ENCODE measurements at places on chromosomes 12 and 14.

GRCh38 chr14:68866991-68867533, 74.2 kb upstream of the ZFP36L1 start:
- H3K4me3 ChIP-seq: no peak overlapping the region
- H3K4me1 ChIP-seq: no peaks in the 10 kb centered on the region
- DNase-seq: no peak
- no peaks in the 10 kb centered on the region for H3K27me3 ChIP-seq

GRCh38 chr14:40271480-40271879, 839.2 kb upstream of the FBXO33 start:
- no peaks in the 10 kb centered on the region for H3K27me3 ChIP-seq
- H3K36me3 ChIP-seq: no peaks in the 10 kb centered on the region
- H3K27ac ChIP-seq: no peak overlapping the region

- H3K36me3 ChIP-seq: no peaks in the 10 kb centered on the region
- no peaks in the 10 kb centered on the region for H3K27me3 ChIP-seq
- no peaks in the 10 kb centered on the region for H3K4me1 ChIP-seq
- no peak overlapping the region for H3K4me3 ChIP-seq
- no peak for DNase-seq
Observed at GRCh38 chr12:41661141-41661765, 473.1 kb downstream of the PDZRN4 start.

GRCh38 chr14:71165121-71166031, 258.1 kb downstream of the PCNX1 start:
- peaks cover 3% of the 10 kb centered on the region for H3K36me3 ChIP-seq
- H3K27ac ChIP-seq: no peak overlapping the region
- no peak for DNase-seq

DNA sequence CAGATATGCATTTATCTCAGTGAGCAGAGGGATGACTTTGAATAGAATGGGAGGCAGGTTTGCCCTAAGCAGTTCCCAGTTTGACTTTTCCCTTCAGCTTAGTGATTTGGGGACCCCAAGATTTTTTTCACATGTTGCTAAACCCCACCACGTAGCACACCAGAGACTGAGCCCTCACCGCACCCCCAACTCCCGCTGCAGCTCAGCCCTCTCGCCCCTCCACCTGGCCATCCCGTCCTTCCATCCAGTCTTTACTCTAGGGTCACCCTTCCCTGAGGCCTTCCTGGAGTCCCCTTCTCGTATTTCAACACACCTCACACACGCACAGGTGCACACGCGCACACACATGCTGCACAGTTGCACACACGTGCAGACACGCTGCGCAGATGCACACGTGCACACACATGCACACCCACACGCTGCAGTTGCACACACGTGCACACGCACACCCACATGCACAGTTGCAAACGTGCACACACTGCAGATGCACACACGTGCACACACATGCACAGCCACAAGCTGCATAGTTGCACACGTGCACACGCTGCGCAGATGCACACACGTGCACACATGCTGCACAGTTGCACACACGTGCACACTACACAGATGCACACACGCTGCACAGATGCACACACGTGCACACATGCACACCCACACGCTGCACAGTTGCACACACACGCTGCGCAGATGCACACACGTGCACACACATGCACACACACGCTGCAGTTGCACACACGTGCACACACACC, 30.0 kb downstream of the HSP90AA1 start:
- H3K27ac ChIP-seq: no peak overlapping the region
- H3K27me3 ChIP-seq: no peaks in the 10 kb centered on the region

DNA sequence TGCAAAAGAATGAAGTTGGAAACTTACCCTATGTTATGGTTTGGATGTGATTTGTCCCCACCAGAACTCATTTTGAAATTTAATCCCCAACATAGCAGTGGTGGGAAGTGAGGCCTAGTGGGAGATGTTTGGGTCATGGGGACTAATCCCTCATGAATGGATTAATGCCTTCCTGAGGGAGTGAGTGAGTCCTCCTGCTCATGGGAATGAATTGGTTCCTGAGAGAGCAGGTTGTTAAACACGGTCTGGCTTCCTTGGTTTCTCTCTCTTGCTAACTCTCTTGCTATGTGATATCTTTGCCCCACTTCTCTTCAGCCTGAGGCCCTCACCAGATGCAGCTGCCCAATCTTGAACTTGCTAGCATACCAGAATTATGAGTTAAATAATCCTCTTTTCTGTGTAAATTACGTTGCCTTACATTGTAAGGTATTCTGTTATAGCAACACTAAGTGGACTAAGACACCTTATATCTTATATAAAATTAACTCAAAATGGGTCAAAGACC, 22.2 kb upstream of the CCDC91 start:
- no peak for DNase-seq
- peaks cover 2% of the 10 kb centered on the region for H3K36me3 ChIP-seq
- H3K27ac ChIP-seq: no peak overlapping the region
- no peaks in the 10 kb centered on the region for H3K4me1 ChIP-seq
- H3K27me3 ChIP-seq: no peaks in the 10 kb centered on the region
- H3K4me3 ChIP-seq: no peak overlapping the region

DNA sequence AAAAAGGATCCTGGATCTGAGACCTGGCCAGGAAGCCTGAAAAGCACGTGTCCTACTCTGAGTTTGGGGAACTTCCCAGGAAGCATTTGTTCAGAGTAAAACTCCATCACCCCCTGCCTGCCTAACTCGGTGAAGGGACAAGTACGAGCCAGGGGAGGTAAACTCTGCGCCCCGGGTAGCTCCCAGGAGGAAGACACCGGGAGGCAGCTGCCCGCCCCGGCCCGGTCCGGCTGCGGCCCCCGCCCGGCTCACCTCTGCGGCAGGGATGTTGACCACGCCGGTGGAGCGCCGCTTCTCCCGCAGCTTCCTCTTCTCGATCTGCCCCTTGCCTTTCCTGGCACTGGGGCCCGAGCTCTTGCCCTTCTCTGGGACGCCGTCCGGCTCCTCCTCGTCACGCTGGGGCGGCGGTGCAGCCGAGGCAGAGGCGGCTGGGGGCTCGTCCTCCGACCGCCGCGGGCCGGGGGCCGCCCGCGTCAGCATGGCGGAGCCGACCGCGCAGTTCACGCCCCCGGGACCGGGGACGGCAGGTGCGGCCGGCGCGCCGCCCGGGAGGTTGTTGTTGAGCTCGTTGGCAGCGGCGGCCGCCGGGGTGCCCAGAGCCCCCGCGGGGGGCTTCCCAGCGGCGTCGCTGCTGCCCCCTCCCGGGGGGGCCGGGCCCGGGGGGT, 1.2 kb downstream of the PAWR start:
- H3K27me3 ChIP-seq: peaks cover 55% of the 10 kb centered on the region
- H3K36me3 ChIP-seq: peaks cover under 1% of the 10 kb centered on the region
- H3K27ac ChIP-seq: no peak overlapping the region

- H3K36me3 ChIP-seq: no peaks in the 10 kb centered on the region
- H3K27me3 ChIP-seq: peaks cover 23% of the 10 kb centered on the region
- DNase-seq: no peak
- no peak overlapping the region for H3K4me3 ChIP-seq
- no peak overlapping the region for H3K27ac ChIP-seq
Observed at GRCh38 chr12:128245905-128246304, 21.1 kb upstream of the TMEM132C start.

DNA sequence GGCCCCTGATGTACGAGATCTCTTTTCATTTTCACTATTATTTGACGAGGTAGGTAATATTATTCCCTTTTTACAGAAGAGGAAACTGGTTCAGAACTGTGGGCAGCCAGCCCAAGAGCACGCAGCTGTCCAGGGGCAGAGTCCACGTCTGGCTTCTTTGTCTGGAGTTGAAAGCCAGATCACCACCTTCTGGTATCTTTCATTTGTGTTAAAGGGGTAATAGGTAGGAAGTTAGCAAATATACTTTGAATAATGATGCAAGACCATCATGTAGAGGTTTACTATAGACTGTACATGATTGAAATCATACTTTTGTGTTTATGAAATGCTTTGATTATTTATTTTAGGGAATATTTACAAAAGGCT, 144.1 kb upstream of the AMIGO2 start:
- H3K4me3 ChIP-seq: peak overlapping the region; percentile 64
- peak overlapping the region; percentile 60 for H3K27ac ChIP-seq
- DNase-seq: no peak
- H3K27me3 ChIP-seq: no peaks in the 10 kb centered on the region
- peaks cover 63% of the 10 kb centered on the region for H3K36me3 ChIP-seq
- peaks cover 51% of the 10 kb centered on the region for H3K4me1 ChIP-seq

- peaks cover 10% of the 10 kb centered on the region for H3K4me1 ChIP-seq
- H3K4me3 ChIP-seq: no peak overlapping the region
- H3K36me3 ChIP-seq: no peaks in the 10 kb centered on the region
- H3K27me3 ChIP-seq: peaks cover 8% of the 10 kb centered on the region
- no peak for DNase-seq
- no peak overlapping the region for H3K27ac ChIP-seq
Observed at GRCh38 chr14:104383088-104383995, 196.2 kb upstream of the C14orf180 start.

DNA sequence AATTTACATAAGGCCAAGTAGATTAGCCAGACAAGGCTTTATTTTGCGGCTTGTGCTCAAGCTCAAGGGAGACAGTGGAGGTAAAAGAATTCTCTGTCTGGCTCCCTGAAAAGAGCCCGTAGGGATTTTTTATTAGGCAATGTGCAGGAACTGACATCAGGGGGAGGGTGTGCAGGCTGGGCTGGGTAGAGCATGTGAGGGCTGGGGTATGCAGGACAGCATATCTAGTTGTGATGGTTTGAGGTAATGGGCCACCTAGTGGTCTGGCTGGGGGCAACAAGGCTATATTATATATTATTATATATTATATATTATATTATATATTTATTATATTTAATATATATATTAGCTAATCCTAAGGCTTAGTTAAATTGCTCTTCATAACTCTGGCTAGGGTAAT, 102.1 kb downstream of the TMEM117 start:
- H3K27me3 ChIP-seq: no peaks in the 10 kb centered on the region
- H3K4me1 ChIP-seq: no peaks in the 10 kb centered on the region
- no peak overlapping the region for H3K4me3 ChIP-seq
- DNase-seq: no peak
- H3K36me3 ChIP-seq: no peaks in the 10 kb centered on the region

DNA sequence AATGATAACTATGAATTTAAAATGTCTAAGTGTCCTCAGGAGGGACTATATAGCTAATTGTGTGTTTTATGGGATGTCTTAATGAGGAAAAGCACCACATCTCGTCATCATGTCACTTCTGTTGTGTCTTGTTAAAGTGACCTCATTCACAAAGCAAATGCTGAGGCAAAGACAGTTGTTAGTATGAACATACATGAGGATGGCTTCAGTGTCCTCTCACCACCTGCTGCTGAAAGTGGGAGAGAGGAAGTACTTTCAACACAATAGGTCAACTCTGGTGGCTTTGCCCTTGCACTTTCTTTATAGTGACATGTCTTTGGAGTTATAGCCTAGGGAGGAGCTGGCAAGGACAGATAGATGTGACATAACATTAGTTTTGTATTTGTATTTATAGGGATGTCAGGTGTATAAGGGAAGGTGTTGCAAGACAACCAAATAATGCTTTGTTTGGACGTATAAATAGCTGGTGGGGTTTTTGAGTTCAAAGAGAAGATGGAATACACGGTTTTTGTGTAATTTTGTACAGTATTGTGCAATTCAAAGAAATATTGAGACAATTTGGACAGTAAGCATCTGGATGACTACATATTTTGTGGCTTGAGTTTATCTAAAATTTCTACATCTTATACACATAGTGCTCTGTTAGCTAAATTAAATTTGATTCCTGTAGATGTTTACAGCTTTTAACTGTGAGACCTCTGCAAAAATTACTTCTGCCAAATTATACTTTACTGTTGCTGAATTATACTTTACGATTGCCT, 131.7 kb upstream of the ATP2B1 start:
- H3K36me3 ChIP-seq: no peaks in the 10 kb centered on the region
- H3K27ac ChIP-seq: no peak overlapping the region
- H3K27me3 ChIP-seq: no peaks in the 10 kb centered on the region
- no peak for DNase-seq

DNA sequence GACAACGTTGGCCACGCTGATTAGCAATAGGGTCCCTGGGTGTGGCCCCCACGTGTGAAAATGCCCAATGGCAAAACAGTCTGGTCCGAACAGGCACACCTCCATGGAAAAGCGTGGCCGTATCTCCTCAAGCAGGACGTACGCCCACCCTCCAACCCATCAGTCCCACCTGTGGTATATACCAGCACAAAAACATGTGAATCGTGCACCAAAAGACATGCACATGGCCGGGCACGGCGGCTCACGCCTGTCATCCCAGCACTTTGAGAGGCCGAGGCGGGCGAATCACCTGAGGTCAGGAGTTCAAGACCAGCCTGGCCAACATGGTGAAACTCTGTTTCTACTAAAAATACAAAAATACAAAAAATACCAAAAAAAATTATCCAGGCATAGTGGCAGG, 14.9 kb upstream of the SFSWAP start:
- DNase-seq: no peak
- H3K27ac ChIP-seq: no peak overlapping the region
- no peaks in the 10 kb centered on the region for H3K36me3 ChIP-seq
- no peak overlapping the region for H3K4me3 ChIP-seq
- no peaks in the 10 kb centered on the region for H3K4me1 ChIP-seq

Measured in effector memory CD8-positive, alpha-beta T cell (primary cell).